Omental fat pad (tissue), 4 donors: ENCODE measurements at places on chromosomes 5 and 9. TPM values are rescaled to one million over a fixed set of nuclear protein-coding genes. Genes with fewer than 3 reads are reported as not detected.

DNA sequence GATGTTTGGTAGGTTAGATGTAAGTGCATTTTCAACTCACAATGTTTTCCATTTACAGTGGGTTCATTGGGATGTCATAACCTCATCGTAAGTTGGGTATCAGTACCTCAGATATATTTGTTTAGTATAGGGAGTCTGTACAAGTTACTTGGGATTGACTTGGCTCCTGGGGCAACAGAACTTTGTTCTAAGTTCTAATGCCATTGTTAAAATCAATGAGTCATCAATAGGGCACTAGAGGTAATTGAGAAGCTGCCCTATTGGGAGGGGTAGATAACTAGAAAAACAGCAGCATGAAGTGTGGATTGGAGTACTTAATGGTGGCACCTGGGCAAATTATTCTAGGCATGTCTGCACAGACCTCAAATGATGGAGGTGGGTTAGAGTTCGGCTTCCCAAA, 272.8 kb downstream of the DOCK8 start:
- no peak for DNase-seq

GRCh38 chr9:90054810-90055209, 450.0 kb downstream of the GADD45G start:
- no peak for DNase-seq

GRCh38 chr5:138569782-138570181, 5.4 kb downstream of the HSPA9 start:
- no peak for DNase-seq

GRCh38 chr9:111799506-111799905, 4.8 kb upstream of the SHOC1 start:
- DNase-seq: no peak

GRCh38 chr5:60487476-60487875, 212.5 kb downstream of the DEPDC1B start:
- no peak for DNase-seq

GRCh38 chr5:31193116-31193515, 370 bp upstream of the CDH6 start:
- no peak for DNase-seq

DNA sequence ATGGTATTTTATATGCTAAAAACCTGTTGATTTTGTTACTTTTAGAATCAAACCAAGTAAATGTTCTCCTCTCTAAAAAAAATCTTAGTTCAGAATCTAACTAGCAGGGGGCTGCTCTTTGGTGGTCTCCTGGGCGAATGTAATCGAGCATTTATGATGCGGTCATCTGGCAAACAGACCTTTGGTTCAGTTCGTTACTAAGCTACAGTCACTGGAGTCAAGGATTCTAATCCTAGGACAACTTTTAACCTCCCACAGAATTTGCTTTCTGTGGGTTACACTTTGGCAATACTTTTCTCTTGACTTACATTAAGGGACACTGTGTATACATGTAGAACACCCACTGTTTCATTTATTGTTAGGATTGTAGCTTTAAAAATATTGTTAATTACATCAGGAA, 26.3 kb upstream of the FREM1 start:
- no peak for DNase-seq

DNA sequence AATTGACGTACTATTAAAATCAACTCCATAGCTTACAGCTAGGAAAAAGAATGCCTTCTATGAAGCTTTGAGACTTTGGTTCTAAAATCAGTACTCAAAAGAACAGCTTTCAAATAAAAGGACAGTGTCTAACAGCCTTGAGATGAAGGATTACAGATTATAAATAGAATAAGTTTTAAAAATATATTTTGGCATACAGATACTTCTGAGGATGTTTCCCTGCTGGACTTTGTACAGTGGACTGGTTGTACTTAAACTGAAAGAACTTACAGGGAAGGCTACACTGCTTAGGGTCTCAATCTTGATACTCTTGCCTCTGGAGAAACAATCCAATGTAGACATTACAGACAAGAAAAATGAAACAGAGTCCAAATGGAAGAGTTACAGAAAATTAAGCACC, 452.7 kb downstream of the CETN3 start:
- no peak for DNase-seq

DNA sequence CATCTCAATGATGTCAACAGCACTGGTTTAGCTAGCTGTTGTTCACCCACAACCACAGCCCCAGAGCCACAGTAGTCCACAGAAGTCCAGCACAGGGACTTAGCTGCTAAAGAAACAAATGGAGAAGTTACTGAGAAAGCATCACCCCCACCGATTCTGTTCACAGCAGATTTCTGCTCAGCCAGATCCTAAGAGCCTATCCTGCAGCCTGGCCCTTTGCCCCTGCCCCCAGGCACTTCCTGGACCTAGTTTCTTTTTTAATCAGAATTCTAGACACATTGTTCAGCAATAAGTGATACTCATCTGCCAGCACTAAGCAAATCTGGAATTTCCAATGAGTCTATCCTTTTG, 7.4 kb downstream of the B4GALT1 start:
- no peak for DNase-seq

DNA sequence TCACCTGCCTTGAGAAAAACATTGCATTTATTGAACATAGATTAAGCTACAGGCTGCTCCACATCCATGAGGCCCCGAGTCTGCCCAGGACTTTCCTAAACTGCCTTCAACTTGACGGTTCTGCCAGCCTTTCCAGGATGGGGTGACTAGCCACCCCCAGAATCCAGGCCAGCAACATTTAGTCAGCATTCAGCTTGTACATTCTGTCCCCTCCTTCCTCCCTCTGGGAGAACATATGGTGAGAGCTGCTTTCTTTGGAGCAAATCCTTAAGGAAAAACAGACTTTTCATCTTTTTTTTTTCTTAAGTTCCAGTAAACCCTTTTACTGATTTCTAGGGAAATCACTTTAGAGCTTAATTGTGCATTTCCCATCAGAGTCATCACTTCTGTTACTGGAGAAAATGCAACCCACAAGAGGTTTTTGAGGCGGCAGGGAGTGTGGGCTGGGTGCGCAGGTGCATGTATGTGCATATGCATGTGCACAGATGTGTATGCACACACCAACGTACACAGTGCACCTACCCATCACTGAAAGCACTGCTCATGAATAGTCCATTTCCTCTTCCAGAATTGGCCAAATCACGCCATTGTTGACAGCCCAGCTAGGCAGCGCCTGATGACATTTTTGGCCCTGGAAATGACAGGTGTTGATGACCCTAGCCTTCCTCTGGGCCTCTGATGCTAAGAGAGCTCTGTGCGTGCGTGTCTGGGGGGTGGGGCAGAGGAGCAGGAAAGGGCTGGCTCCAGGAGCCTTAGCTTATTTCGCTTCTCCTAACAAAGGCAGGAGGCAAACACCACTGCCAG, 145.6 kb downstream of the HSD17B3 start:
- DNase-seq: no peak

GRCh38 chr9:137764171-137764671, 113.4 kb upstream of the CACNA1B start:
- no peak for DNase-seq

DNA sequence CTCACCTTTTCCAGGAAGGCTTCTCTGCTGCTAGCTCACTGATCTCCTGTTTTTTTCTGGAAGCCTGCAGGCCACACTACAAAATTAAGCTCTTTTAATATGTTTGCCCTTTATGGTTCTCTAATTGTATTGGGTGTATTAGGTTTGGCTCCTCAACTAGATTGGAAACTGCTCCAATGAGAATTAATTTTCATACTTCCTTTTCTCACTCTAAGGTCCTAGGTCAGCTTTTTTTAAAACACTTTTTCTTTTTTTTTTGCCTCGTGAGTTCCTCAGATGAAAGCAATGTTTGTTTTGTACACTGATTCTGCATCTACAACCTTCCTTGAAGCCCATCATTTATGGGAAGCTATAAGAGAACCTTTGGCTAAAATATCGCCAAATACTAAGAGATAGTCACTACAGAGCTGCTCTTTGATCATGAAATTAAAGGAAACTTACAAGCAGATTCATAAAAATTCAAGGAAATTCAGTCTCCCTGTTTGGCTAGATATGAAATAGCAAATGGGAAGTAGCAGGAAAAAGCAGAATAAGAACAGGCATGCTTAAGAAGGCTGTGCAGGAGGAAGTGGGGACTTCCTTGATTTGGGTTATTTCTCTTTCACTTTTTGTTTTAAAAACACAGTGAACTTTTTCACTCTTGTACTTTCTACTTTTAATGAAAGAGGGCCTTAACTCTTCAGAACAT, 55.2 kb upstream of the FYB1 start:
- no peak for DNase-seq

DNA sequence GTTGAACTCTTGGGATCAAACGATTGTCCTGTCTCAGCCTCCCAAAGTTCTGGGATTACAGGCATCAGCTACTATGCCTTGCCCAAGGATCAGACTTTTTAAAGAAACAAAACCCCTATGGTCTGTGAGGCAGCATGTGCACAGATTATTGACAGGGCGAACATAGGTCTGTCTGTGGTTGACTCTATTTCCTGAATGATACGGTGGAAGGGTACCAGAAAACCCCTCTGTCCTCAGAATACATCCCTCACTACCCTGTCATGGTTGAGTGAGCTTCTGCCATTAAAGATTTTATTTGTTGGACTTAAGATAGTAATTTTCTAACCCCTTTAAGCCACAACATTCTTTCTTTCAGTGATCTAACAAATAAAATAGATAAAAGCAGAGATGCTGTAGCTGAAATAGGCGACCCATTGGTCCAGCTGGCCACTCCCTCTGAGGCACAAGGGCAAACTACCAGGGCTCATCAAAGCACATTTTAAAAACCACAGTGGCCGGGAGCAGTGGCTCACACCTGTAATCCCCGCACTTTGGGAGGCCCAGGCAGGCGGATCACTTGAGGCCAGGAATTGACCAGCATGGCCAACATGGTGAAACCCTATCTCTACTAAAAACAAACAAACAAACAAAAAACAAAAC, 84.9 kb upstream of the ANKRD55 start:
- no peak for DNase-seq

DNA sequence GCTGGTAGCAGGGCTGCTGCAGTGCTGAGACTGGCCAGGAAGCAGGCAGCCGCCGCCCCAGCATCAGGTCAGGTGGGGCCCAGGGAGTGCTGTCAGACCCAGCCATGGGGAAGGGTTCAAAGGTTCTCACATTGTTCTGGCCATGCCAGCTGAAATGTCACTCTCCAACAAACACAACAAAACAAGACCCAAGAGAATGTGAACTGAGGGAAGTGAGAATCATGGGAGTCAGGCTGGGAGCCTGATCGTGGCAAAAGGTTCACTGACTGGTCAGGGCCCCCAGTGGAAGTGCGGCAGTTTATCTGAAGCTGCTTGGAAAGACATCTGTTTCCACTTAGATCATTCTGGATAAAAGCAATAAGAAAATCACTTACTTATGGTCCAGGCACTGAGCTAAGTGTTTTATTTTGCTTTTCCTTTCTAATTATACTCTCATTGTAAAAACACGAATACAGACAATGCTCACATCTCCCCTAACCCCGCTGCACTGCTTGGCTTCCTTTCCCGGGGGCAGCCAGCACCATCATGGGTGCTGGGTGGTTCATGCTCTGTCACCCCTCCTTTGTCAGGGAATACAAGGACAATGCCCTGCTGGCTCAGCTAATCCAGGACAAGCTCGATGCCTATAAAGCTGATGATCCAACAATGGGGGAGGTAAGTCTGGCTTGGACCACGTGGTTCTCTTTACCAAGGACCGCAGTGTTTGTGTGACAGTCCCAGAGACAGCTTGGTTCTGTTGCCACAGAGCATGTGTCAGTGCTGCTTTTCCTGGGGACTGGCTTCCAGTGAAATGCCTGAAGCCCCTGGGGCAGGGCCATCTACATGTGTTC, 41.9 kb upstream of the CFAP157 start:
- no peak for DNase-seq

DNA sequence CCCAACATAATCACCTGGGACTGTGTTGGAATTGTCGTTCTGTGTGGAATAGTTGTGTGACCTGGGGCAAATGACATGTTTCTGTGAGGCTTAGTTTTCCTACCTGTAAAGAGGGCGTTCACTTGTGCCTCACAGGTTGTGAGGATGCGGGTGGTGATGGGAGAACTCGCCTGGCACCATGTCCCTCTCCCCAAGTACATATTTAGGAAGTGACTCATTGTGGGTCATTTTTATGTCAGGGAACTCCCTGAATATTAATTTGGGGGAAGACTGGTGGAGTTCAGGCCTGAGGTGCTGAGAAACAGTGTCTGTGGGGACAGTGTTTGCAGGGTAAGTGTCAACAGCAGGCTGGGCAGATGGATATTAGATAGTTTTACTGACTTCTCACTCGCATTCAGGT, 144.7 kb downstream of the KDM4C start:
- DNase-seq: no peak

GRCh38 chr9:114784721-114785279, 21.0 kb downstream of the TNFSF15 start:
- no peak for DNase-seq

OSMR gene
- total RNA-seq: 180 TPM

FBP2 gene
- total RNA-seq: not detected

SOHLH1 gene
- total RNA-seq: not detected

ADAMTS2 gene
- total RNA-seq: 39.5 TPM

KIF12 gene
- total RNA-seq: 0.12 TPM

PCDHGA10 gene
- 5.5 TPM for total RNA-seq

GARIN3 gene
- total RNA-seq: not detected

SPATA31A3 gene
- not detected for total RNA-seq

KIF4B gene
- not detected for total RNA-seq
